ENCODE measurements at places on chromosomes 6 and 20.

DNA sequence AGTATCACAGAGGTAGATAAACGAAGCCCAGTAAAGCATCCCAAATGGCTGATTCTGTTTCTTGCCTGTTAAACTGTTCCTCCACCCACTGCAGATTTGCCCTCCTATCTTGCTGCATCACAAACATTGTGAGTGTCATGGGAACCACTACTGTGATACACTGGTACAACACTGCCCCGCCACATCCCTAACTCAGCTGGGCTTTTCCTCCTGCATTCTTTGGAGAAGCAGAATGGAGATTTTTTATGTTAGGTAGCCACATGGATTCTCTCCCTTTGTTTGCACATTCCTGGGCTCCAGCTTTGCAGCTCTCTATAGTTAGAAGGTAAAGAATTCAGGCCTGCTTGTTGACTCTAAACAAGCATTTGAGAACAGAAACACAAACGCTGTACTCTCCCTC lies 234.1 kb downstream of the TMEM242 start:
- no peak for DNase-seq

DNA sequence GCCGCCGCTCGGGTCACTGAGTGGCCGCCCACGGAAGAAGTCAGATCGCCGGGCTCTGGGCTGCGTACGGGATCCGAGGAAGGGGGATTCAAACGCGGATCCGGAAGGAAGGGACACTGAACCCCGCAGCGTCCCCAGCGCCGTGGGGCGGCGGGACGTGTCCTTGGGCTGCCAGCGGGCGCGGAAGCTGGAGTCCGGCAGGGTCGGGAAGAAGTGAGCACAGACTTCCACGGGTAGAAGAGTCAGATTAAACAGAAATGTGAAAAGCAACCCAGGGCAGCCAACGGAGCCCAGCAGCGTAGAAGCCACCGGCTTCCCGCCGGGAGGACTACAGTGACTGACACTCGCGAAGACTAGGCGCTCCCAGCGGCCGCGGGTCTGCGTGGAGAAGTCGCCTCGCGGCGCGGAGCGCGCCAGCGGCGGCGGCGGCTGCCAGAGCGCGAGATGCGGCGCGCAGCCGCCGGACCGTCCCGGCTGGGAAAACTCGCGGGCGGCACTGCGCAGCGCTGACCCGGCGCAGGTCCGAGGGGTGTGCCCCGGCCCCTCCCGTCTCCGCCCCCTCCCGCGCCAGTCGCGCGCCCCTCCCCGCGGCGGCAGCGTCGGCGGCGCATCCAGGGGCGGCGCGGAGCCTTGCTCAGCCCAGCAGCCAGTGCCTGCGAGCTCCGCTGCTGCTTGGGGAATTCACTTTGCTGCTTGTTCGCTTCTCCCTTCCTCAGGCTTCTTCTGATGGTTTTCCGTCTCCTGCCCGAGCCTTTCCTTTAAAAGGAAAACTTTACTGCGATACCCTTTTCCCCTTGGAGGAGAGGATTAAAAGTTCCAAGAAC lies at the start of gene SAMD5:
Gene SAMD5, plus strand, starts transcription at position 649 of the 824 bp plus-strand sequence. CDS start 239 bp downstream, outside the sequence.
- DNase-seq = no peak

DNA sequence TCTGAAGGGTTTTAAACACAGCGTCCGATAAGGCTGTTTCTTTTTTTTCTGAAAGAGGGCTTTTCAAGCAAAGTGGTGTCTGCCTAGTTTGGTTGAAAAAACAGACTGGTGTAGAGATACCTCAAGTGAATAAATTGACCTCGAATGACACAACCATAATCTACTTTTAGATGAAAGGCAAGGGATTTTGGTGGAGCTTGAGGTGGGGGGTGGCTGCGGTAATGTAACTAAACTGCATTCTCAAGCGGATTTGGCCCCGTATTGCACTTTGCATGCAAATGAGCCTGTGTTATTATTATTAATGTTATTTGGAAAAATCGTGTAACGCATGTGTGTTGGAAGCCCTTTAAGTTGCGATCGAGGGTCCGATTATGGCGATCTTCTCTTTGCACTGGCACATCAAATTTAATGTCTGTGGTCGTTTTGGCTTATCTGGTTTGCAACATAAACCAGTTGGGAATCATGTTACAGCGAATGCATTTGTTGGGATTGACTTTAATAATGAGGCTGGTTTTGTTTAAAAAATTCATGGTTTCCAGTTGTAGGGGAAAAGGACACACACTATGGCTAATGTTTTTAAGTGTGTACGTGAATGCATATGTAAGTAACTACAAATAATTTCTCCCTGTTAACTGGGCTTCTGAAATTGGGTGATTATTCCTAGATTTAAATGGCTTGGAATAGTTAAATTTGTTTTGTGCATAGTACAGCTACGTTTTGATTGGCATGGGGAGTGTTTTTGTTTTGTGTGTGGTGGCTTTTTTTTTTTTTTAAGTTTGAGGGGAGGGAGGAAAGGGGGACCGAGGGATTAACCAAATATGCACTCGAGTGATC lies 1.0 kb downstream of the JARID2 start:
- DNase-seq = peak; percentile 23

DNA sequence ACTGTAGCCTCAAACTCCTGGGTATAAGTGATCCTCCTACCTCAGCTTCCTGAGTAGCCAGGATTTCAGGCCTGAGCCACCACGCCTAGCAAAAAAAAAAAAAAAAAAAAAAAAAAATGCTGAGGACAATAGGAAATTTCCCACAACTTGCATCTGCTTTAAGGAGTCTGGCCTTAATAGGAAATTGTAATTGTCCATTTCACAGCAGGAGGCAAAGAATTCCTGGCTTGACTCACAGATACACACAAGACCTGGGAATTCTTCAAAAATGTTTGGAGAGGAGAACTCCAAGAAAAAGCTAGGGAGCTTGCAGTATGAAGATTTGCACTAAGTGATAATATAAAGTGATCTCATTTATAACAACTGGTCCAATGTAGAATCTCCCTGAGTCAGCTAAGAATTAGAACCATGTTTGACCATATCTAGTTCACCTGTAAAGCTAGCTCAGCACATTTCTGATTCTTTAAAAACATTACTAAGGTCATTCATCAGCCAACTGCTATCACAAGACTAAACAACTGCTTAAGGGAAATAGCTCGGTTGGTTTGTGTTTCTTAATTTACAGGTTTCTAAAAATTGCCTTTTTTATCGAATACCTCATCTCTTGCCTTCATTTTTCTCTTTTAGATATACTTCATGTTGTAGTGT lies 80.2 kb upstream of the SLC2A12 start:
- no peak for DNase-seq

- DNase-seq = no peak
Observed at GRCh38 chr6:111738631-111739030, 133.0 kb upstream of the TRAF3IP2 start.

DNA sequence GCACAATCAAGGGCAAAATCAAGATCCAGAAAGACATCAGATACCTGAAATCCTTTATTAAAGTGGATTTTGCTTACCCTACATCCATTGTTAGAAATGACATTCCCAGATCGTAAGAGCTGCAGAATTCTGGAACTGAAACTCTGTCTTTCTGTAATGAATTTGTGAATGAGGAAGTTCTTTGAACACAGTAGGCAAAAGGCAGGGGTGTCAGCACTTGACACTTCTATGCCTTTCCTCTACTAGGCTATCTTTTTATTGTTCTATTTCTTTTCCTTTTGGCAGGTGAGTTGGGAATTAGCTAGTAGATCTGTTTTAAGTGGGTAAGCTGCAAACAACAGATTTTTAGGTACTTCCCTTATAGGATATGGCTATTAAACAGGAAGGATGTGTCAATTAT lies 126.3 kb downstream of the CARMIL1 start:
- DNase-seq = no peak

DNA sequence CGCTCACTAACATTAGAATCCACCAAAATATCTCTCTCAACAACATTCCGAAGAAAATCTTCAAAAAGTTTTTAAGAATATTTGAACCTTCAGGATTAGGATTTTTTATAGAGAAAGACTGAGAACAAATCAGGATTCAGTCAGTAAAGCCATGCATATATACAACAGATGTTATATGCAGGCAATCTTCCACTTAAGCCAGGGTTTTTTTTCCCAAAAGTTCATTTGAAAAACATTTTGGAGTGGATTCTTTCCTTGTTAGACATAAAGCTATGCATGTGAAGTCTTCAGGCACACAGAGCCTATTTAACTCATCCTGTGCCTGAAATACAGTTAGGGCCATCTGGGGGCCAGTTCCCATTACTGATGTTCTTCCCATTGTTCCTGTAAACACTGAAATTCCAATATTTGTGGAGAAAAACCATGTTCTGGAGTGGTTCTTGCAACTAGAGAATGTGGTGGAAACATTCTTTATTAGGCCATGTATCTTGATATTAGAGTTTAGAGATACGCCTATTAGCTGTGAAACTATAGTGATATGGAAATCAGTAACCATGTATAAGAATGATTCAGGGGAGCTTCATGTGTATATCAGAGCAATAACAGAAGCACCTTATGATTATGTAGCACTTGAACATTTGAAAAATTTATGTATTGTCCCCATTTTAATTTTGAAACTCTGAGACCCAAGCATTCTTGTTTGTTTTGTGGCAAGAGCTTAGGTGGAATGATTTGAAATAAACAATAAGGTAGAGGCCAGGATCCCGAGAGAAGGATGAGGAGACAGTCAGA lies 61.7 kb downstream of the PLEKHG1 start:
- DNase-seq = no peak

DNA sequence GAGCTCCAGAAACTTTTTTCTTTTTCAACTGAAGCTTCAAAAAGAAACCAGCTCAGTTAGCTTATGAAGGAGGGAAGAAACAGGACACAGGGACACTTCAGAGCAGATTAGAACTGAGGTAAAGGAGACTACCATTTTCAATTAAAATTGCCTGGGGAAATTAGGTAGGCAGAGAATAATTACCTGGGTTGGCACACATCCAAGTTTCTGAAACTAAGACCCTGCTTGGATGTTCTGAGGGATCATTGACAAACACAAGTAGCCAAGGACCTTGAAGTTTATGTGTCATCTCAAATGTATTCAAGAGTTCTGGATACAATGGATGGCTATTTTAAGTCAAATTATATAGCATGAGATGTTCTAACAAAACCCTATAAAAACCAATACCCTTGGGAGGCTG lies 137.6 kb downstream of the PLCB4 start:
- DNase-seq = no peak

All from activated CD4-positive, alpha-beta T cell treated with anti-CD3 and anti-CD28 coated beads for 4 hours (primary cell).